ENCODE measurements at places on chromosomes 1 and 21.
A peak's percentile ranks its signal among the peaks of the same experiment; 100 is the strongest.

- DNase-seq, result no peak
These were observed 12.9 kb upstream of the TMEM125 start for GRCh38 chr1:43256675-43257570.

DNA sequence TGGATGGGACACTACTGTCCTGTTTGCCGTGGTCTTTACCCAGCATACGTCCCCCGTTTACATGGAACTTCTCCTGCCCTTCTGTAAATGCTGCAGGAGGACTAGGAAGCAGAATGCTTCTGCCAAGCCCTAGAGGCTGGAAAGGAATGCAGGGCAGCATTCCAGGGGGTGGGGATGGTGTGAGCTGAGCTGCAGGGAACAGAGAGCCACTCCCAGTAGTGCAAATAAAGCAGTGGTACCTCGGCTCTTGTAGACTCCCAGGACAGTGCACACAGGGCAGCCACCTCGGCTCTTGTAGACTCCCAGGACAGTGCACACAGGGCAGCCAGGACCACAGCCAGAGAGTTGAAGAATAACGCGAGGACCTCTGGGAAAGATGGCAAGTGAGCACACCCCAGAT, 35.4 kb downstream of the PTPRU start:
- DNase-seq, result no peak

DNA sequence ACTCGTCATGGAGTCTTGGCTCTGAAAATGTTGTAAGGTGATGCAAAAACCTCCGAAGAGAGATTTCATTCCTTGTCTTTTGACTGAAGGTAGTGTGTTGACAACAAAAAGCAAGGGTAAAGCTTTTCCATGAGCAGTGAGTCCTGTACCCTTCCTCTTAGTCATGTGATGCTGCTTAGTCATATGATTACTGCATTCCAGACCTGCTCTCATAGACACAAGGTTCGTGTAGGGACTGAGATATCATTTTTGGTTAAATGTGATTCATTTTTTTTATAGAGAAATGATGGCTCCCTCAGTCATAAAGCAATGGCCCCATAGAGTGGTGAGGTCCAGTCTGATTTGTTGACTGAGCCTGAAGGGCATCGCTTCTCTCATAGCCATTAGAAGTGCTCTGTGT, 9.2 kb downstream of the KCNJ6 start:
- no peak for DNase-seq

DNA sequence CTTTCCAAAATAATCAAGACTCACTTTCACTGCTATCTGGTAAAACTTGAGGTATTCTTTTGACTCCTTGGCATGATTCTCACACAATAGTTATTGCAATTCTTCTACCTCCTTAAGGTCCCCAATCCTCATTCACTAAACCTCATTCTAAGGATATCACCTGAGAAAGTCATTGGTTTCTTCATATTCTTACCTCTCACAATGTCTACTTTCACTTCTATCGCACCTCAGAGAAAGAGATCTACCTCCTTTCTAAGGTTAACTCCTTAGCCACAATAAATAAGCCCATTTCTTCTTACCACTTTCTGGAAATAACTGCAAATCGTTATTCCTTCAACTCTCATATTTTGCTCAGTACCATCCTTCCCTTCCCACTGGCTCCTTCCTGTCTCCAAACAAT, 18.7 kb downstream of the HNRNPR start:
- DNase-seq, result no peak

DNA sequence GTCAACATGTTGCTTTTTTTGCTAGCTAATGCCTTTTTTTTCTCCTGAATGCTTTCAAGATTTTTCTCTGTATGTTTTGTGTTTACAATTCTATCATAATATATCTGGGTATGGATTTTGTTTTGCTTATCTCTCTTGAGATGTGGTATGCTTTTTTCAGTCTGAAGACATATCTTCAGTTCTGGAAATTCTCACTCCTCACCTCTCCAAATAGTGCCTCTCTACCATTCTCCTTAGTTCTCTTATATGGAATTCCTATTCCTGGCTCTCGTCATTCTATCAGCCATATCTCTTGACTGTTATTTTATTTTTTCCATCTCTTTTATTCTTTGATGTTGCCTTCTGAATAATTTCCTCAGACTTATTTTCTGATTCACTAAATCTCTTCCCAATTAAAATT, 58.4 kb downstream of the IVNS1ABP start:
- DNase-seq, result no peak

GRCh38 chr1:41687007-41687406, 202.5 kb upstream of the EDN2 start:
- peak; percentile 61 for DNase-seq

- DNase-seq, result no peak
These were observed 3.4 kb downstream of the SLC26A9 start for GRCh38 chr1:205939690-205940330.

DNA sequence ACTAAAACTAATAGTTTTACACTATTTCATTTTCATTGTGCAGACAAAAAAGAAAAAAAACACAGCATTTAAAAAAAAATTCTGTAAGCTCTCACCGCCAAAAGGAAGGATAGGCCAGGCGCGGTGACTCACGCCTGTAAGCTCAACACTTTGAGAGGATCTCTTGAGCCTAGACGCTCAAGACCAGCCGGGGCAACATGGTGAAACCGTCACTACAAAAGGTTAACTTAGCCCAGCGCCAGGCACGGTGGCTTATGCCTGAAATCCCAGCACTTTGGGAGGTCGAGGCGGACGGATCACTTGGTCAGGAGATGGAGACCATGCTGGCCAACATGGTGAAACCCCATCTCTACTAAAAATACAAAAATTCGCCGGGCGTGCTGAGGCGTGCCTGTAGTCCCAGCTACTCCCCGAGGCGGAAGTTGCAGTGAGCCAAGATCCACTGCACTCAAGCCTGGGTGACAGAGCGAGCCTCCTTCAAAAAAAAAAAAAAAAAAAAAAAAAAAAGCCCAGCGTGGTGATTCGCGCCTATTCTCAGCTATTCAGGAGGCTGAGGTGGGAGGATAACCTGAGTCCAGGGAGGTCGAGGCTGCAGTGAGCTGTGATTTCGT, 14.3 kb upstream of the SPEN start:
- peak; percentile 55 for DNase-seq

- DNase-seq, result peak; percentile 52
These were observed 25.2 kb upstream of the RCAN1 start for GRCh38 chr21:34639882-34640788.

DNA sequence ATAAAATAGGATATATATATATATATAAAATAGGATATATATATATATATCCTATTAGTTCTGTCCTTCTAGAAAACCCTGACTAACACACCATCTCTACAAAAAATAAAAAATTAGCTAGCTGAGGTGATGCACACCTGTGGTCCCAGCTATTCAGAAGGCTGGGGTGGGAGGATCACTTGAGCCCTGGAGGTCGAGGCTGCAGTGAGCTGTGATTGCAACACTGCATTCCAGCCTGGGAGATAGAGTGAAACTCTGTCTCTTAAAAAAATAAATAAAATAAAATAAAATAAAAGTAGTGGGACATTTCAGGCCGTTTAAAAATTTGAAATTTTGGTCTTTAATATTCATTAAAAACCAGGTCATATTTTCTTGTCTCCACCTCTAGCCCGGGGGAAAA, 4.2 kb upstream of the RRP1 start:
- DNase-seq, result no peak

GRCh38 chr1:115230281-115230680, 107.8 kb downstream of the NGF start:
- no peak for DNase-seq
